ENCODE measurements at places on chromosomes 13 and 19.

DNA sequence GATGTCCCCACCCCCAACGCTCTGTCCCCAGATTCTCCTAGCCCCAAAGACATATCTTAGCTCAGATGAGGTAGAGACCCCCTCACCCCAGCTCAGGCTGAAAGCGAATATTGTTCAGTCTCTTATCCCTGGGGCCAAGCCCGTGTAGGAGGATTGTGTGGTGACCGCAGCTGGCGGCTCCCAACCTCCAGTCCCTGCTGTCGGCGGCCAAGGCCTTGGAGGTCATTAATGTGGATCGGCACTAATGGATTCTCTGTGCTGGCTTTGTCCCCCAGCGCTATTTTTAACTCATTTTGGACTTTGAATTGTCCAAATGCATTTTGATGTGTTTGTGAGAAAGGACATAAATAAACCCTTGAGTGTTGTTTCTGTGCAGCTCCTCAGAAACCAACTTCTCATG, 124.2 kb downstream of the UQCRFS1 start:
- H3K27me3 ChIP-seq: peaks cover 9% of the 10 kb centered on the region
- peak overlapping the region; percentile 60 for H3K27ac ChIP-seq
- H3K4me1 ChIP-seq: peaks cover 30% of the 10 kb centered on the region

- no peaks in the 10 kb centered on the region for H3K4me1 ChIP-seq
- H3K27me3 ChIP-seq: peaks cover 2% of the 10 kb centered on the region
- H3K27ac ChIP-seq: no peak overlapping the region
Measured at GRCh38 chr13:45073809-45074208, 46.5 kb upstream of the GTF2F2 start.

DNA sequence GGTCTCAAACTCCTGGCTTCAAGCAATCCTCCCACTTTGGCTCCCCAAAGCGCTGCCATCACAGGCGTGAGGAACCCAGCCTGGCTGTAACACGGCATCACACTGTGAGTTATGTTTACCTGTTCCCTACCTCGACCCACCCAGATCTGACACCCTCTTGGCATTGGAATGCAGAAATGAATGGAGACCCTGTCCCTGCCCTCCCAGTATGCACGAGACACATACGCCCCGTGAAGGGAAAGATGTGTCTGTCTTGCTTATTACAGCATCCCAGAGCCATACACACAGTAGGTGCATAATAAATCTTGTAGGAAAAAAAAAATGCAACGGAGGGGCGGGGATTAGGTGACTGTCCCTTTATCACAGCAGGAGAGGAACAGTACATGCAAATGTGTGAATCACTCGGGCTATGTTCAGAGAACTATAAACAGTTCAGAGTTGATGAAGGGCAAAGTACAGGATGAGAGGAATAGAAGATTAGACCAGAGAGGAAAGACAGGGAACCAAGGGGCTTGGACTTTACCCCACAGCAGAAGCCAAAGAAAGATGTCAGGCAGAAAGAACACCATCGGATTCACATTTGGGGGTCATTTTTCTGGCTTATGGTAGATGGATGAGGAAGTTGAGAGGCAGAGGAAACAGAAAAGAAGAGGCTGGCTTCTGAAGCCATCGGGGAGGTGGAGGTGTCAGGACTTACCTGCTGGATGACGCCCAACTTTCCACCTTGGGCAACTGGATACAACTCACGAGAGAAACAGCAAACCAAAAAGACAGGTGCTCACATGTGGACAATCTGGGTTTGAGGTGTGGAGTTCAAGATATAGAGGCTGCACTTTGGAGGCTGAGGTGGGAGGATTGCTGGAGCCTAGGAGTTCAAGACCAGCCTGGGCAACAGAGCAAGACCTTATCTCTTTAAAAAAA, 94.3 kb downstream of the INSR start:
- peaks cover 2% of the 10 kb centered on the region for H3K4me1 ChIP-seq
- H3K27ac ChIP-seq: no peak overlapping the region
- no peak for DNase-seq
- no peaks in the 10 kb centered on the region for H3K36me3 ChIP-seq
- peaks cover 2% of the 10 kb centered on the region for H3K27me3 ChIP-seq
- H3K4me3 ChIP-seq: no peak overlapping the region

GRCh38 chr19:28880735-28881401, 332.1 kb downstream of the UQCRFS1 start:
- DNase-seq: no peak
- H3K4me3 ChIP-seq: no peak overlapping the region
- peaks cover 18% of the 10 kb centered on the region for H3K4me1 ChIP-seq
- H3K27me3 ChIP-seq: peaks cover 2% of the 10 kb centered on the region
- H3K27ac ChIP-seq: no peak overlapping the region

DNA sequence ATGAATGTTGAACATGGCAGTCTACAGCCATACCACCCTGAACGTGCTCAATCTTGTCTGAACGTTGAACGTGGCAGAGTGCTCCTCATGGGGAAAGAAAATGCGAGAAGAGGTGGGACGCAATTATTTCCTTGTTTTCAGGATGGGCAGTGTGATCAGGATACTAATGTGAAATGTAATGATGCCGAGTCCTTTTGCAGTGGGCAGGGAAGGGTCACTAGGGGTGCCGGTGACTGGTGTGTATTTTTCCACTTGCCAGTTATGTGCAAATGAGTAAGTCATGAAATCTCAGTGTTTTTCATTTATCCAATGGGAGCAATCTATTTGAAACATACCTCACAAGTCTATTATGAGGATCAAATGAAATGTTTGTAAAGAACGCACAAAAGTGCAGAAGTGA, 84.8 kb downstream of the LNX2 start:
- no peak overlapping the region for H3K4me3 ChIP-seq
- no peak overlapping the region for H3K27ac ChIP-seq
- no peaks in the 10 kb centered on the region for H3K36me3 ChIP-seq
- peaks cover 1% of the 10 kb centered on the region for H3K27me3 ChIP-seq

GRCh38 chr13:114230575-114230974, 4.1 kb upstream of the CDC16 start:
- H3K27me3 ChIP-seq: peaks cover 8% of the 10 kb centered on the region
- no peak for DNase-seq
- H3K27ac ChIP-seq: no peak overlapping the region

DNA sequence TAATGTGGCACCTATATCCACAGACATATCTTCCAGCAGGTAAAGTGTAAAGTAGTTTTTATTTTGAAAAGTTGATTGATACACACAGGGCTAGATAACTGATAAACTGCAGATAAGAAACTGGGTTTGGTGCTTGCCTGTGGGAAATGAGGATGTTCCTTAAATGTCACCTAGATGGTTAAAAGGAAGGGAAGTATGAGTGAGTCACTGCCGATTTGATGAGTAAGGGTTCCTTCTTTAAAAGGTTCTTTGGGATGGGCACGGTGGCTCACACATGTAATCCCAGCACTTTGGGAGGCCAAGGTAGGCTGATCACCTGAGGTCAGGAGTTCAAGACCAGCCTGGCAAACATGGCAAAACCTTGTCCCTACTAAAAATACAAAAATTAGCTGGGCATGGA, 73.8 kb upstream of the FRY start:
- H3K27ac ChIP-seq: no peak overlapping the region
- no peaks in the 10 kb centered on the region for H3K4me1 ChIP-seq
- no peak overlapping the region for H3K4me3 ChIP-seq
- no peak for DNase-seq

GRCh38 chr19:2242092-2242537, 5.5 kb downstream of the SF3A2 start:
- no peak overlapping the region for H3K4me3 ChIP-seq
- H3K36me3 ChIP-seq: no peaks in the 10 kb centered on the region
- peak overlapping the region; percentile 85 for H3K27ac ChIP-seq
- H3K27me3 ChIP-seq: peaks cover 9% of the 10 kb centered on the region

- peaks cover 14% of the 10 kb centered on the region for H3K4me1 ChIP-seq
- H3K36me3 ChIP-seq: no peaks in the 10 kb centered on the region
- peaks cover 3% of the 10 kb centered on the region for H3K27me3 ChIP-seq
- no peak overlapping the region for H3K27ac ChIP-seq
- peak; percentile 22 for DNase-seq
Measured at GRCh38 chr19:33388725-33389420, 15.4 kb downstream of the CEBPG start.

GRCh38 chr13:24684600-24684998, 4.4 kb downstream of the ATP12A start:
- peaks cover 9% of the 10 kb centered on the region for H3K4me1 ChIP-seq
- peaks cover 12% of the 10 kb centered on the region for H3K27me3 ChIP-seq
- DNase-seq: no peak
- H3K27ac ChIP-seq: no peak overlapping the region
- H3K4me3 ChIP-seq: no peak overlapping the region

GRCh38 chr19:36916991-36917390, 859 bp downstream of the ZNF568 start:
- H3K27ac ChIP-seq: peak overlapping the region; percentile 87
- peaks cover 16% of the 10 kb centered on the region for H3K36me3 ChIP-seq
- peak overlapping the region; percentile 95 for H3K4me3 ChIP-seq
- peak; percentile 17 for DNase-seq
- H3K27me3 ChIP-seq: peaks cover 2% of the 10 kb centered on the region

GRCh38 chr19:6044056-6044805, 66.1 kb downstream of the RFX2 start:
- H3K27me3 ChIP-seq: no peaks in the 10 kb centered on the region
- DNase-seq: no peak
- H3K27ac ChIP-seq: no peak overlapping the region
- H3K4me3 ChIP-seq: no peak overlapping the region
- no peaks in the 10 kb centered on the region for H3K4me1 ChIP-seq

- no peaks in the 10 kb centered on the region for H3K36me3 ChIP-seq
- no peaks in the 10 kb centered on the region for H3K27me3 ChIP-seq
- H3K4me3 ChIP-seq: peak overlapping the region; percentile 2
- peak overlapping the region; percentile 89 for H3K27ac ChIP-seq
- H3K4me1 ChIP-seq: peaks cover 22% of the 10 kb centered on the region
Measured at GRCh38 chr13:95608640-95609323, 35.7 kb downstream of the DZIP1 start.

DNA sequence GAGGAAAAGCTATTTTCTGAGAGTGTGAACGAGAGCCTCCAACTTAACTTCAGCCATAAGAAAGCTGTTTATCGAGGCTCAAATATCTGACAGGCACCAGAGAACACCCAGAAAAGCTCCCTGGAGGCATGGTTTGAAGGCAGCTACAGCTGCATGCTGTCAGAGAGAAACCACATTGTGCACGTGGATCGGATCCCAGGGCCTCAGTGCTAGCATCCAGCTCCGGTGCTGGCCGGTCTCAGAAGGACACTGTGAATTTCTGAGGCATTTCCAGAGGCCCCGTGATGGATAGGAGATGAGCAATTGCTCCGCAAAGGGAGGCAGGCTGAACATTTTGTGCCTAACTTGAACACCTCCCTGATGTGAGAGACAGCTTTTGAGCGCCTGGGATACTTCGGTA, 315.7 kb downstream of the FGF9 start:
- DNase-seq: no peak
- peaks cover 8% of the 10 kb centered on the region for H3K4me1 ChIP-seq
- peaks cover 3% of the 10 kb centered on the region for H3K27me3 ChIP-seq
- no peaks in the 10 kb centered on the region for H3K36me3 ChIP-seq
- no peak overlapping the region for H3K4me3 ChIP-seq
- no peak overlapping the region for H3K27ac ChIP-seq

GRCh38 chr13:66879988-66880387, 350.1 kb downstream of the PCDH9 start:
- peaks cover 5% of the 10 kb centered on the region for H3K36me3 ChIP-seq
- H3K4me3 ChIP-seq: no peak overlapping the region
- H3K27me3 ChIP-seq: peaks cover 2% of the 10 kb centered on the region
- no peak for DNase-seq
- no peaks in the 10 kb centered on the region for H3K4me1 ChIP-seq

DNA sequence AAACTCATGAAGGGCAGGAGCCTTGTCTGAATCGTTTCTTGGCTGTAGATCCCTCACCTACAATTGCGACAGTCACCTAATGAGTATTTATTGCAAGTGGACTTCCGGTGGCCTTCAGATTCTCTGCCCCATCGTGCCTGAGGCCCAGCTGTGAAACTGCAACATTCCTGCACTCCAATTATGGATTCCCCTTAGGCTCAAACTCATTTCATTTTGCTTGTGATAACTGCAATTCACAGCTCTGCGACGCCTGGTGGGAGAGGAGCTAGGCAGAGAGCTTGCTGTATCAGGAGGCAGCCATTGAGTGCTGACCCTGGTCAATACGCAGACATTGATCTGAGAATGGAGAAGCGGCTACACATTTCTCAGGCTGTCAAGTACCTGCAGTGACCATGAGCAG, 59.0 kb downstream of the CCDC70 start:
- no peak overlapping the region for H3K27ac ChIP-seq
- H3K4me3 ChIP-seq: no peak overlapping the region
- peaks cover 3% of the 10 kb centered on the region for H3K27me3 ChIP-seq

GRCh38 chr19:6297202-6297601, 17.4 kb upstream of the MLLT1 start:
- H3K36me3 ChIP-seq: peaks cover 5% of the 10 kb centered on the region
- H3K4me1 ChIP-seq: no peaks in the 10 kb centered on the region
- DNase-seq: no peak

DNA sequence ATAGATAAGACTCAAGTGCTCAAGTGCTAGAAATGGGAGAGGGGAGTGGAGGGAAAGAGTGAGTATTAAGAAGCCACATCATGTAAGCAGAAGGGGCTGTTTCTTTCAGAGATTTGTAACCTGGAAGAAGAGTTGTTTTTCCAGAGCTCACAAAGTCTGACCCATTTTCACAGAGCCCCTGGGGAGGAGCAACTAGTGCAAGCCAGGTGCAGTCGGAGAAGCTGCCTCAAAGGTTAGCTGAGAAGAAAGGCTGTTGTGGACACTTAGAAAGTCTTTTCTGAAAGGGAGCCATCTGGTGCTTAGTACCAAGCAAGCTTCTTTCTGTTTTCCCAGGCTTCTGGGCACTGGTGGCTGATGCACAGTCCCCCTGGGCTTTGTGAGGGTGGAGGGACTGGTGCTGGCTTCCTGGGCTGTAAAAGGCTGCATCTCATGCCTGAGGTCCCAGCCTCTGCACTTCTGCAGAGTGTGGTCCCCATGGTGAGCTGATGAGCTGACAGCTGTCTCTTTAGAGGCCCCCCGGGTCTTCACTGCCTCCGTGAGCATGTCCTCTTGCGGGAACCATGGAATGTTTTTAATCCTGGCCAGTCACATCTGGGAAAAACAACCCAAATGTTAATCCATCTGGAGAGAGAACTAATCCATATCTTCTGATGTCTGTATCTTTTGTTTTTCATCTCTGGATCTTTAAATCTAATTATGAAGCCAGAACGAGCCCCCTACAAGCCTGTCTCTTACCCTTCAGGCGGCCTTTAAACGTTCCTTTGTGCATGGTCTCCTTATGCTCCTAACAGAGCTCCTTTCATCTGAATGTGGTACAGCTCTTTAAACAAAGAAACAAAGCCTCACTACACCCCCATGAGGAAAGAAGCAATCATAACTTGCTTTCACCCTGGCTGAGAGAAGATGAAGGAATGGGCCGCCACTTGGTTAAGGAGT, 40.2 kb downstream of the OLFM4 start:
- no peaks in the 10 kb centered on the region for H3K36me3 ChIP-seq
- peak overlapping the region; percentile 80 for H3K4me3 ChIP-seq
